ENCODE measurements at places on chromosomes 7 and 10. TPM values are rescaled to one million over a fixed set of nuclear protein-coding genes. Genes with fewer than 3 reads are reported as not detected.

- no peak for DNase-seq
Measured at GRCh38 chr7:28423918-28424514, 11.7 kb downstream of the CREB5 start.

GRCh38 chr10:6270951-6271350 lies 68.2 kb downstream of the PFKFB3 start:
- DNase-seq, result no peak

The LRRC18 gene
- not detected for total RNA-seq

The STRA8 gene
- not detected for total RNA-seq

DNA sequence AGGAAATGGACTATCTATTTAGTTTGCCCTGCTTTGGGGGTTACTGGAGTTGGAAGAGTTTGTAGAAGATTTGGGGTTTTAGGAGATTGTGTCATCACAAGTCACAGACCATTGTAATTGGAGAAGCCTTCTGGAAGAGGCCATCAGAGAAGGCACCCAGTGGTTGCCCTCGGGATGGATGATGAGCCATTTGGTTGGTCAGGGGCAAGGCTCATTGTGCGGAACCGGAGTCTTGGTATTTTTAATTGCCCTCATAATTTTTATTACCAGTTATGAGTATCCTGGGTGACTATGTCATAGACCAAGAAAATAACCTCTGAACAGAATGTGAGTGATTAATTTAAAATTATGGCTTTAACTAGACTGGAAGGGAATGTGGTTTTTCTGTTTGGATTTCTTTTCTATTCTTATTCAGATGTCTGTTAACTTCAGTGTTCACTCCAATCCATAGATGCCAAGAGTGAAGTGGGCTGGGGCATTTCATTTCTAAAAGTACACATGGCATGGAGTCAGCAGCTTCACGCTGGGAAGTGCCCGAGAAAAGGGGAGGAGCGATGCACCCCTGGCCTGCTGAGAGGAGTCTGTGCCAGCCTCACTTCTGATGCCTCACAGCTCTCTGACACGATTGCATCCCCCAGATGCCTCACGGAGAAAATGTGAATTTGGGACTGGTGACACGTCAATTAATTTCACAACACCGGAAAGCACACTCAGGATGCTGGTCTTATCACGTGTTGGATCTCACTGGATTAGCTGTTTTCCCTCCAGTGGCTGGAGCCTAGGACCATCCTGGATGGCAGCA lies 225.6 kb upstream of the IGFBP3 start:
- peak; percentile 41 for DNase-seq

The MALRD1 gene
- total RNA-seq, result 1.7 TPM

The SYNPO2L gene
- total RNA-seq, result 0.43 TPM

The EBLN1 gene
- total RNA-seq, result not detected

- no peak for DNase-seq
Measured at GRCh38 chr7:75953931-75954330, 39.0 kb downstream of the POR start.

- no peak for DNase-seq
Measured at GRCh38 chr10:110009736-110010475, 2.1 kb downstream of the ADD3 start.

The UPK3B gene
- total RNA-seq, result not detected

The EN2 gene
- total RNA-seq, result not detected

DNA sequence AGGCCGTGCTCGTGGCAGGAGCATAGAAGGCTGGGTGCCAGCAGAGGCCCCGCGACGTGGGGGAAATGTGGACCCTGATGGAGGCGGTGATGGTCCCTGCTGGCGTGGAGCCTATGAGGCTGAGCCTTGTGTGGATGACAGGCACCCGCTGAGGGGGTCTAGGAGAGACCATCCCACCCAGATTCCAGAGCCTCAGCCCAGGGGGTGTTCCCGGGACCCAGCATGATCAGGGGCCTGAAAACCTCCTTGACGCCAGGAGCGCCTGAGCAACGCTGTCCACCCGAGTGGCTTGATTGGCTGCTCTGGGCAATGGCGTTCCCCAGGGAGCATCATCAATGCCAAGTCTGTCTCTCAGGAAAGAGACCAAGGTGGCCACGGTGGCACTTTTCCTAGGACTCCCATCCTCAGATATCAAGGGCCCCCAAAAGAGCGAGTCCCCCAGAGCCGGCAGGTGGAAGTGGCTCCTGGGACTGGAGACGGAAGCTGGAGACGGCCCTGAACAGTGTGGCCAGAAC lies 61.1 kb downstream of the PWWP2B start:
- DNase-seq, result no peak

The CDNF gene
- total RNA-seq, result 1.3 TPM

DNA sequence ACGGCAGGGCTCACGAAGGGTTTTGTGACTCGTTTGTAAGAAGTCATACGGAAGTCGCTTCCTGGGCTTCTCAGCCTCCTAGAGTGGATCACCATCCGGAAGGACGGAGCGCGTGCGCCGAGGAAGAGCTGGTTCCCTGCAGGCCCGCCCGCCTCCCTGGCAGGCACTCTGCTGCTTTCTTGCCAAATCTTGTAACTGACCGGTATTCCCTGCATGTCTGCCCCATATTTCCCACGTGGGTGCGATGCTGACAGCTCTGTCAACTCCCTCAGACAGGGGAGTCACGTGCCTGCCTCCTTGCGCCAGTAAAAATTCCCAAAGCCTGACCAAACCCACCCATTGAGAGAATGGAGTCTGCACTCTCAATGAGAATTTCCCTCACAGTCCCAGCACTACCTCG lies 12.7 kb downstream of the SHH start:
- no peak for DNase-seq

DNA sequence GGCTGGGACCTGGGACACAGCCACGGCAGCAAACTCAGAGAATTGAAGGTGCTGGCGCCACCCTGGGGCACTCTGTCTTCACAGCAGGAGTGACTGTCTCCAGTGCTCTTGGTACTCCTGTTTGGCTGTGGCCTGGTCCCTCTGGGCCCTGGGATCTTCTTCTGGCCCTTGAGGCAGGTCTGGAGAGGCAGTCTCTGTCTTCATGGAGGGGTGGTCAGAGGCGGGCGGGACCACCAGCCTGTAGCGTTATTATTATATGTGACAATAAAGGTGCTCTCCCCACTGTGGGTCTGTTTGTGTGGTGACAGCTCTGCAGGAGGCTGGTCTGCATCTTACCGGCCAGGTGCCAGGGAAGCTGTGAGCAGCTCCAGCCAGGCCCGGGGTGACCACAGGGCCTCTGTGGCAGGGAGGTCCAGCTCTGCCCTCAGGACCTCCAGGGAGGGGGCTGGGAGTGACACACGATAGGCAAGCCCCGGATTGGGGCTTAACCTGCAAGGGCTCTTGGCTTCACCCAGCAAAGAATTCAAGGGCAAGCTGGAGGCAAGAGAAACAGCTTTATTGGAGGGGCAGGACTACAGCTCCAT lies 70.3 kb downstream of the MYL10 start:
- DNase-seq, result no peak

Data from fibroblast of villous mesenchyme (primary cell).